Tibial nerve (tissue), 4 donors: ENCODE measurements at places on chromosomes 7 and 10. TPM values are rescaled to one million over a fixed set of nuclear protein-coding genes. Genes with fewer than 3 reads are reported as not detected.

The MSMB gene
- total RNA-seq: not detected

The KLF14 gene
- 1.5 TPM for total RNA-seq

The CYP3A5 gene
- 2.4 TPM for total RNA-seq

The GTPBP10 gene
- 39.0 TPM for total RNA-seq

The POLR2J2 gene
- total RNA-seq: 2.3 TPM

The LIPN gene
- total RNA-seq: not detected

The THNSL1 gene
- total RNA-seq: 1.5 TPM

The NUP205 gene
- total RNA-seq: 43.7 TPM

The NACAD gene
- total RNA-seq: 6.9 TPM

The XPNPEP1 gene
- 99.3 TPM for total RNA-seq

The SLC18A2 gene
- total RNA-seq: 0.22 TPM

The TMEM26 gene
- not detected for total RNA-seq

The FRMD4A gene
- total RNA-seq: 47.7 TPM

The ZNF488 gene
- 1.0 TPM for total RNA-seq

The IGF2BP3 gene
- total RNA-seq: 0.21 TPM

The CPN1 gene
- total RNA-seq: not detected

The C10orf105 gene
- 0.22 TPM for total RNA-seq

The PON3 gene
- 3.3 TPM for total RNA-seq

The SP4 gene
- total RNA-seq: 10.6 TPM

The OR9A4 gene
- not detected for total RNA-seq

The SRRM3 gene
- total RNA-seq: 3.1 TPM

The LRRN3 gene
- total RNA-seq: 4.2 TPM

The ZNF804B gene
- not detected for total RNA-seq

The CD36 gene
- 196 TPM for total RNA-seq

The PIK3CG gene
- 8.4 TPM for total RNA-seq

The ERVW-1 gene
- total RNA-seq: not detected

The OR13A1 gene
- total RNA-seq: not detected

The GNGT1 gene
- not detected for total RNA-seq

The VPS37D gene
- 1.1 TPM for total RNA-seq

The GHRHR gene
- total RNA-seq: not detected

The OR2A1 gene
- total RNA-seq: not detected

The WNT2 gene
- total RNA-seq: 0.59 TPM

The NRCAM gene
- total RNA-seq: 19.3 TPM

The HECW1 gene
- 5.7 TPM for total RNA-seq

The FKBP6 gene
- not detected for total RNA-seq

The OR9A2 gene
- total RNA-seq: 0.44 TPM

The SLIT1 gene
- 3.1 TPM for total RNA-seq

The ZP3 gene
- total RNA-seq: 2.4 TPM

The NPFFR1 gene
- 5.7 TPM for total RNA-seq

The SHLD2 gene
- total RNA-seq: 30.6 TPM

The SEPTIN14 gene
- not detected for total RNA-seq

The HOXA11 gene
- 5.0 TPM for total RNA-seq
